ENCODE measurements at places on chromosomes 11 and 22.

DNA sequence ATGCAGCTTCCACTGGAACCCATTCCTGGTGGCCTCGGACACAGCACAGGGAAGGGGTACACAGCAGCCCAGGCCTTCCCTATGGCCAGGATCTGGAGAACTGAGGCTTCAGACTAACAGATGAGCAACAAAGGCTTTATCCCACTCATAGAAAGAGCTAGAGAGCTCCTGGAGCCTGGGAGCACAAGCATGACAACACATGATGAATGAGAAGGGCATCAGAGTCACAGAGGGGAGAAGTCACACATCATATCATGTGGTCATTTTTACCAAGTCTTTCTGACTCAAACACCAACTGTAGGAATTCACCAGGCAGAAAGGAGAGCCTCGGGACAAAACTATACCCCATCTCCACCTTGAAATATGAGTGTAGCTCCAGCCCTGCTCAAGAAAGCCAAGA is 43.2 kb downstream of the NRXN2 start:
- DNase-seq, result no peak

- no peak for DNase-seq
These were observed 8.1 kb downstream of the SHANK2 start for GRCh38 chr11:71244116-71244810.

- DNase-seq, result no peak
These were observed 51.4 kb downstream of the PKNOX2 start for GRCh38 chr11:125215976-125216375.

- no peak for DNase-seq
These were observed 5.5 kb upstream of the PHLDA2 start for GRCh38 chr11:2934611-2935239.

DNA sequence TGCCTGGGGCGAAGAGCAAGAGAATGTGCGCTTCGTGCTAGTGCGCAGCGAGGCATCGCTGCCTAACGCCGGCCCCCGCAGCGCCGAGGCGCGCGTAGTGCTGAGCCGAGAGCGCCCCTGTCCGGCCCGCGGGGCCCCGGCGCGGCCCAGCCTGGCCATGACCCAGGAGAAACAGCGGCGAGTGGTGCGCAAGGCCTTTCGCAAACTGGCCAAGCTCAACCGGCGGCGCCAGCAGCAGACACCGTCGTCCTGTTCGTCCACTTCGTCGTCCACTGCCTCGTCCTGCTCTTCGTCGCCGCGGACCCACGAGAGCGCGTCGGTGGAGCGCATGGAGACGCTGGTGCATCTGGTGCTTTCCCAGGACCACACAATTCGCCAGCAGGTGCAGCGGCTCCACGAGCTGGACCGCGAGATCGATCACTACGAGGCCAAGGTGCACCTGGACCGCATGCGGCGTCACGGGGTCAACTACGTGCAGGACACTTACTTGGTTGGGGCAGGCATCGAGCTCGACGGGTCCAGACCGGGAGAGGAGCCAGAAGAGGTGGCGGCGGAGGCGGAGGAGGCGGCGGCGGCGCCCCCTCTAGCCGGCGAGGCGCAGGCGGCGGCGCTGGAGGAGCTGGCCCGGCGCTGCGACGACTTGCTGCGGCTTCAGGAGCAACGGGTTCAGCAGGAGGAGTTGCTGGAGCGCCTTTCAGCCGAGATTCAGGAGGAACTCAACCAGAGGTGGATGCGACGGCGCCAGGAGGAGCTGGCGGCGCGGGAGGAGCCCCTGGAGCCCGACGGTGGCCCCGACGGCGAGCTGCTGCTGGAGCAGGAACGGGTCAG is 1.0 kb downstream of the RASSF10 start:
- DNase-seq, result no peak

DNA sequence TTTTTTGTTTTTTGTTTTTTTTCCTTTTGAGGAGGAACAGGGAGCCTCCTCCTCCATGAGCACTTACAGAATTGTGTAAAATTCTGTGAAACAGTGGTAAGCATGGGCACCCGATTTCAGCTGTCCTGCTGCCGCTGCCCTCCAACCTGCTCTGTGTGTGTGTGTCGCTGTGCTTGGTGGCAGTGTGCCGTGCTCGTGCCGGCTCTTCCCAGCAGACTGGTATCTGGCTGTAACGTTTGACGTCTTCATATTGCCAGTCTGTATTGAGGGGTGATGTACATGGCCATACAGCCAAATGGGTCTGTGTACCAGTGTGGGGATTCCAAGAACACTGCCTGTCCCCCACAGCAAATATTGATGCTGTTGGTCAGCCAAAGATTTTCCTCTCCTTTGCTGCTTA is 97.1 kb downstream of the CWC15 start:
- no peak for DNase-seq

GRCh38 chr22:19270873-19271272 is 20.6 kb downstream of the CLTCL1 start:
- no peak for DNase-seq

DNA sequence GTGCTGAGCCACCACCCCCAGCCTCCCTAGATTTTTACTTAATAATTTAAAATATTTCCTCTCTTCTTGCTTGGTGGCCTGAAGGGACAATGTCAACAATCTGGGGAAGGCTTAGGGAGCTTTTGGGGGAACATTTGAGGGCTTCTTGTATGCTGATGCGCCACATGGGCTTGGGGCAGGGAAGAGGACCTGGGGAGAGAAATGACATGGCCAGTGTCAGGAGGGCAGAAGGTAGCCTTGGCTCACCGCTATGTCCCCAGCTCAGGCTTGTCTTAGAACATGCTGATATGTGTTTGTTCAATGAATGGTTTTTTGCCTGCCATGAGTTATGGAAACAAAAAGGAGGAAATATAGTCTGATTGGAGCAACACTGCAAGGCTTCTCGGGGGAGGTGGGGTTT is 51.6 kb downstream of the ST14 start:
- no peak for DNase-seq

- no peak for DNase-seq
These were observed 62.2 kb downstream of the MYEOV start for GRCh38 chr11:69355959-69356702.

- DNase-seq, result no peak
These were observed 96.2 kb downstream of the TSPAN18 start for GRCh38 chr11:44823006-44823405.

GRCh38 chr22:42522546-42522945 is 3.0 kb upstream of the RRP7A start:
- DNase-seq, result no peak

DNA sequence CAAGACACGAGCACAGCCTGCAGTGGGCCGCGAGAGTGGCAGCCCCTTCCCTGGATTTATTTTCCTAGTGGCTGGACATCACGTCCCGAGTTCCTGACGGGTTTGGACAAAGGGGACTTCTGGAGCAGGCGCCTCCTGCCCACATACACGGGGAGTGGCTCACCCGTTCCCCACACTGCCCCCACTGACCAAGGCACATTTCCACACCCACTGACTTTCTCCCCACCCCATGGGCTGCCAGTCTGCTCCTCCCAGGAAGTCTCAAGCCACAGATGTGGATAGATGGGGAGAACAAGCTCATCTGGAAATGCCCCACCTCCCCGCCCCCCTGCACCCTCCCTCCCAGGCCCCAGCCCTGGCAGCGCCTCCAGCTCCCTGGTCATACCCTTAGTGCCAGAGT is 34.0 kb upstream of the FADD start:
- no peak for DNase-seq

- peak; percentile 58 for DNase-seq
These were observed 27.7 kb downstream of the SLC36A4 start for GRCh38 chr11:93169950-93170561.

Measured in fibroblast of the aortic adventitia (primary cell).